NCI-H2081 treated with DMSO at 0.1 percent for 48 hours (cell line): ENCODE measurements at places on chromosomes 13 and 19.

DNA sequence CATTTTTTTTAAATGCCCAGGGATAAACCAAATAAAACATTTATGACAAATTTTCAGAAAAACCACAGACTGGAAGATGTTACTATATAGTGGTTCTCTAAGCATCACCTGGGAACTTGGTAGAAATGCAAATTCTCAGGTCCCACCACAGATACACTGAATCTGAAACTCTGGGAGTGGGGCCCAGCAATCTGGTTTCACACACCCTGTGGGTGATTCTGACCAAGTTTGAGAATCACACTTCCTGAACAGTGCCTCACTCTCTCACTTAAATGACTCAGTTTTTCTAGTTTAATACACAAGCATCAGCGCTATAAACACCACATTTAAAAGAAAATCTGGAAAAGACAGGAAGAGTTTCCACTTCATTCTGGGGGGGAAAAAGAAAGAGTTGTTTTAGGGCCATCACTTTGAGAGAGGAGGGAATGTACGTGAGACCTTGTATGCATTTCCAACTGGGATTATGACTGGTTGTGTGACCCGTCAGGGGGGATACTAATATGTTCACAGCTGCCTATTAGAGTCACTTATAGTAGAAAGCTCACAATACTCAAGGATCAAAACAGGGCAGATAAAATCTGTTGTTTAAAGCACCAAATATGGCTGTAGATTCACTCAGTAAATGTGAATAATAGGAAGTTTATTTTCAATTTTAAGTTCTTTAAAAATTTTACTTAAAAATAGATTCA lies 567.7 kb downstream of the GPC6 start:
- no peak for DNase-seq

- no peak for DNase-seq
Observed at GRCh38 chr13:72005455-72005854, 138.5 kb upstream of the DACH1 start.

DNA sequence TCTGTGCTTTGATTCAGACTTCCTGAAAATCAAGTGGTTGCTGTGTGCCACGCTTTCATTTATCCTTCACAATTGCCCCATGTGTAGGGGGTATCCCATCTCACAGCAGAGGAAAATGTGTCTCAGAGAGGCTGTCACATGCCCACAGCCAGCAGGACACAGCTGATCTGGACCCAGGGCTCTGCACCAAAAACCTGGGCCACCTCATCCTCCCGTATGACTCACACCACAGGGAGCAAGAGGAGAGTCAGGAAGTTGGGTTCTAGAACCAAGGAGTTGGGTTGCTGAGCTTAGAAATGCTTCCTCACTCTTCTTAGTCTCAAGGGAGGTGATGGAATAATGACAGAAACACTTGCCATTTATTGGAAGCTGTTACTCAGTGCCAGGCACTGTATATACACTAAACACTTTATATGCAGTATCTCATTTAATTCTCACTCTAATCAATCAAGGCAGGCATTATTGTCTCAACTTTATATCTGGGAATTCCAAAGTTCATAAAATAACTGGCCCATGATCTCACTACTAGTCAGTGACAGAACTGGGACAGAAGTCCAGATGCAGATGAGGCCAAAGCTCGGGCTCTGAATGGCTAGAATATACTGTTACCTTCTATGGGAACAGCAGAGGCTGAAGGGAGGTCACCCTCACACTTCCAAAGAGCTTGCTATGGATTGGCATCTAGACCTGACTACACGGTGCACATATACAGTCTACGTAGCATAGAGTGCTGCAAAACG lies 47.7 kb upstream of the ATP12A start:
- no peak for DNase-seq

DNA sequence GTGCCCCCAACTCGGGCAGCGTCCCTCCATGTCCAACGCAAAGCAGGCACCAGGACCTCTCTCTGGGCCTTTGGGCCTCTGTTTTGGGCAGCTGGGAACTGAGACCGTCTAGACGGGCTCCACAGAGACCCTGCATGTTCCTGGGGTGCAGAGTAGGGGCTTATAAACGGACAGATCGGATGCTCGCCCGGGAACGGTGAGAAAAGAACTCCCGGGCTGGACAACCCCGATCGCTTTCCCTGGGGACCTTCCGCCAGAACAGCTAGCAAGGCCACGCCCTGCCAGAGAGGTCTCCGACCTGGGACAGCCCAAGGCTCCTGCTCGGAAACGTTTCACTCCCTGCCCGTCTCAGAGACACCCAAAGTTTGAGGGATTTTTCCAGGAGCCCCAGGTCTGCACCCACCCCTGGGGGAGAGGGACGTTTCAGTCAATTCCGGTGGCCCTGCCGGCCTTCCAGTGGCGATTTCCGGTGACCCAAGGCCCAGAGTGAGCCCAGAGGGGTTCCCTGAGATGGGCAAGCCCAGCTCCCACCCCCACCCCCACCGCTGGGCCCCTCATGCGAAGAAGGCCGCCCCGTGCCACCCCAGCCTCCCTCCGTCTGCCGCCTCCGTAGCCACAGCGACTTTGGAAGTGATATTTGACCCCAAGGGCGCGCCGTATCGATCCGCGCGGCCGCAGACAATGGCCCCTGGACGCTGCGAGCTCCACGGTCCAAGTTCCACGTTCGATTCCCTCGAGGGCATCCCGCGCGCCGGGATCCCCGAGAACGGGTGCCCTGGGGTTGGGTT lies 1.7 kb downstream of the NR2F6 start:
- no peak for DNase-seq

DNA sequence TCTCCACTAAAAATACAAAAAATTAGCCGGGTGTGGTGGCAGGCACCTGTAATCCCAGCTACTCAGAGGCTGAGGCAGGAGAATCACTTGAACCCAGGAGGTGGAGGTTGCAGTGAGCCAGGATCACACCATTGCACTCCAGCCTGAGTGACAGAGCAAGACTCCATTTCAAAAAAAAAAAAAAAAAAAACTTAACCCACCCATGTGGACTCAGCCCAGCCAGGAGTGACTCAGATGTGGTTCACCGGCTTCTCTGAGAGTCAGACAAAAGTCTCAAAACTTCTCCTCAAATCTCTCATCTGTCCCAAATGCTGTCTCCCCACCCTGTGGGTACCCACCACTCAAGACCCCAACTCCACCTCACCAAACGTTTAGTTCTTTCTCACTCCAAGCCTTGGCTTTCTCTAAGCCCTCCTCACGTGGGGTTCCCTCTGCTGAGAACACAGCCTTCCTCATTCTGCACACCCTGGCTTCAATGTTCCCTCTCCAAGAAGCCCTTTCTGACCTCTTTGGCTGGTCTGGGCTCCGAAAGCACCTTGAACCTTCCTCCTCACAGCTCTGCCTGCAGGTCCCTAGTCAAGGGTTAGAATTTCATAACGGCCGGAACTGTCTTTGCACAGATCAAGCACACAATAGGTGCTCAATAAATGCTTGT lies 11.1 kb upstream of the RAB3A start:
- no peak for DNase-seq

- no peak for DNase-seq
Observed at GRCh38 chr19:19531951-19532805, 3.5 kb downstream of the YJEFN3 start.

GRCh38 chr13:21318891-21319532 lies 140.1 kb downstream of the ZDHHC20 start:
- DNase-seq, result no peak

- peak; percentile 17 for DNase-seq
Observed at GRCh38 chr19:34926685-34927375, at the start of gene ZNF30. TSS of gene ZNF30 (plus strand) at chr19:34926903. CDS start at chr19:34929948, 3,045 bp downstream.

DNA sequence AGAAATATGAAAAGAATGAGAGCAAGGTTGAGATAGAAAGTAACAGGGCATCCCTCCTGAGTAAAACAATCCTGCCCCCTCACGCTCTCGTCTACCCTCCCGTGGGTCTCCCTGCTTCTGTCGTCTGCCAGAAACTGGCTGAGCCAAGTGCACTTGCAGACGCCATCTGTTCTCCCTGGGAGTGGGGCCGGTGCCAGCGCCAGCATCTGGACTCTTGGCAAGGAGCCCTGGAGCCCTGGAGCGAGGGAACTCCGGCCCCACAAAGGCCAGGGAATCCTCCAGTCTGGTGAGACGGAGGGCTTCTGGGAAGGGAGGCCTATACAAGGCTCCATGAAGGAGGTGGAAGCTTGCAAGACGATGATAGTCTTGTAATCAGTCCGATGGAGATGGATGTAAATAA lies 2.3 kb upstream of the TMEM91 start:
- DNase-seq, result peak; percentile 66

GRCh38 chr19:33621811-33622504 lies at the start of gene CHST8:
TSS of gene CHST8 (plus strand) at chr19:33621953. CDS start at chr19:33689262, 67,309 bp downstream.
- DNase-seq, result no peak

DNA sequence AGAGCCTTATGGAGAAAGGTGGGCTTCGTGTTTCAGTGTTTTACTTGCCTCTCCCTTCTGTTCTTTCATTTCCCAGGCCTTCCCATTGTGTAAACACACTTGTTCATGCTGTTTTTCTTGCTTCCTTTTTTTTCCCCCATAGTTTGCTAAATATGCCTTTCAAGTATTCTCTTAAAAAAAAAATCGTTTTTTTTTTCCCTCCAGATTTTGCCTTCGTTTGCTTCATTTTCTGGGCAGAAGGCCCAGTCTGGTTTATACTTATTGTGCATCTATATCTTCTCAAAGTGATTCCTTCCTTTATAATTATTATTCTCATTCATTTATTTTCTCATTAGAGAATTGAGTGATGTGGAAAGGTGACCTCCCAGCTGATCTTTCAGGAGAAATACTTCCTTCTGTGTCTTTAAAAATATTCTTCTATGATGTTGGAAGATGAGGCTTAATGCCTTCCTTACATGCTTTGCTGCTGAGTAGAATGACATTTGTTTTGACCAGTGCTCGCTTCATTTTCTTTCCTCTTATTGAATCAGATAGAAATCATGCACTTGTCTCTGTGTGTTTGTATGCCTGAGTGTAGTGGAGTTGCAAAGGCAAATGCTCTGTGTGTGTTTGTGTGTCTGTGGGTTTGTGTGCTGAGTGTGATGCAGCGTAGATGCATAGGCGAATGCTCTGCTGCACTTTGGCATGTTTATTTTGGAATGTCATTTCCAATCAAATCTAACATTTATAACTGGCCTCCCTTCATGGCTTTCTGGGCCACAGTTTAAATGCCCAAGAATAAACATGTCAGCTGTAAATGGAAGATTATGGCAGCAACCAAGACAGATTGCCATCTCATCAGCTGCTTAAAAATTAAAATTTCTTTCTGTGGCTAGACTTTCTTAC lies 591.4 kb downstream of the FGF9 start:
- no peak for DNase-seq

DNA sequence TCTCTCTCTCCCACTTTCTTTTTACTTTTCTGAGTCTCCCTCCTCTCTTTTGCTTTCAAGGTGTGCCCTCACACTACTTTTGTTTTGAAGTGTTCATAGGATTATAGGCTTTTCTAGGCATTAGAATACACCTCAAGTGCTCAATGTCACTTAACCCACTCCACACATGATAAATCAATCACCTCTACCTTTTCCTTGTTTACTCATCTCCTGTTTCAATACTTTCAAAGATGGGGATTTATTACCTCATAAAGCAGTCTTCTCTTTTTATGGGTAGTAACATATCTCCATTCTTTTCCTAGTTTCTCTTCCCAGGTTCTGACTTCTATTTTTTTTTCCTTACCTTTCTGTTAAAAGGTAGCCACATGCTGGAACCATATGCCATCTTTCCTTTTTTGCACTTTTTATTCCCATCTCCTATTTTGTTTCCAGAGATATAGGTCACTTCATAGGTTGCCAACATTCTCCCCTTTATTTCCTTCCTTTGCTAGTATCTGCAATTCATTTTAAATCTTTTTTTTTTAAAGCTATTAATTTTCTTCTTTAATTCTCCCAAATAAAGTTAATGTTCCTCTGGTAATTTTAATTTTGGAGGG lies 137.6 kb upstream of the SLC10A2 start:
- DNase-seq, result no peak

DNA sequence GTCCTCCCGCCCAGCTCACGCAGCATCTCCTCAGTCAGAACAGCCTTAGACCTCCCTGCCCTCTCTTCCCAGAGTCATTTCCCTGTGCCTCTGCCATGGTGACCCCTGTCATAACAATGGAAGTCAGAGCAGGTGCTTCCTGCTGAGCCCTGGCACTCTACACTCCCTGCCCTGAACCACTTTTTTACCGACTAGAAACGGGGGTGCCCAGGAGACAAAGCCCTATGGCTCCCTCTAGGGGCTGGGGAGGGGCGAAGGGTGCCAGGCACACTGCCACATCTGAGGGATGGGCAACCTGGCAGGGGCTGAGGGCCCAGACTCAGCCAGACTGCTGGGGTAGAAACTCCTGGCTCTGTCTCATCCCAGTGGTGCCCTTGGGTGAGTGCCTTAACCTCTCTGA lies 16.4 kb downstream of the ZNF574 start:
- DNase-seq, result no peak

- no peak for DNase-seq
Observed at GRCh38 chr19:15108145-15108844, 1.1 kb downstream of the SYDE1 start.

- DNase-seq, result no peak
Observed at GRCh38 chr19:11496391-11497163, 9.1 kb downstream of the ZNF653 start.

DNA sequence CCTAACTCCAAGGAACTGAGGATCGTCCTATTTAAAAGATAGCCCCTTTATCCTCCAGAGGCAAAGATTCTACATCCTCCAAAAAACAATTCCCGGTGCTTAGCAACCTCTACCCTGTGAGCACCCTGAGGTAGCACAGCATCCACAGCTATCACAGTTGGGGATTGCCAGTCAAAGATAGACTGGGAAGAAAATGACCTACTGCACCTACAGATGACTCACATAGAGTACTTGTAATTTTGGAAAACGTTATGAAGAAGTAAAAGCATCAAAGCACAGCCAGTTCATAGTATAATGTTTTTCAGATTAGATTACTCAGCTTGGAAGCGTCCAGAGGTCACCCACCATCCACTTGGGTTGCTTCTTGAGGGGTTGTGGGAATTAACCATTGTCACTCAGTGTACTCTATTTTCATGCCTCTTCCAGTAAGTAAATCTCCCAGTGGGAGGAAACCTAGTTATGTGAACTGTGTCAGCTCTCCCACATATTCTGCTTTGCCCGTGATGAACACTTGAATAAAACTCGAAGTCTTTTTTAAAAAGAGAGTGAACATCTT lies 8.9 kb upstream of the FAM124A start:
- DNase-seq, result no peak

DNA sequence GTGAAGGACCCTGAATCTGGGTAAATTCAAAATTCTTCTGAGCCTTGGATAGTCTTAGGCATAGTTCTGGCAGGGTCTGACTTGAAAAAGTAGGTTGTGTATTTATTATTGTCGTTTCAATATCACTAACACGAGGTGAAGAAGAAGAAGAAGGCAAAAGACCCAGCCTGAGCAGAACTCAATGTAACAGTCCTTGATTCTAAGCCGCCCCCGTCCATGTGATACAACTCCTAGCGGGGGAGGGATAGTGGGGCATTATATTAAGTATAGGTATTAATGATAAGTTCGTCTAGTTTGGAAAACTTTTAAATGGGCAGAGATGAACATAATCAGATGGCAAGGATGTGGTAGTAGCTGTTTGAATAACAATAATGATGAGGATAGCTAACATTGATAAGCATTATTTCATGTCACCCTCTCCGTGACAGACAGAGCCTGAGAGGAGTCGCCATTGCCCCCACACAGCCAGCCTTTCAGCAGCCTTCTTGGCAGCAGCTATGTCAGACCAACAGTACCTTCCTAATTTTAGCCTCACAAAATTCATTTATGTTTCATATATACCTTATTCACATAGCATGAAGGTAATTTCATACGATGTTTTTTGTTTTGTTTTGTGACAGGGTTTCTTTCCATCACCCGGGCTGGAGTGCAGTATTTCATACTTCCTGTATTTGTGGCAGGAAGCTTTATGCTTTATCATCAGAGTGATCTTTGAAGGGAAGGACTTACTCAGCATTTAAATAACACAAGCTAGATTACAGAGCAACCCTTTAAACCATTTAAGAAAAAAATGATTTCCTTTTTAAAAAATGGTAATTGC lies 64.4 kb upstream of the NPAS1 start:
- DNase-seq, result no peak

- no peak for DNase-seq
Observed at GRCh38 chr13:96817336-96817941, 176.8 kb downstream of the OXGR1 start.
